Transverse colon (tissue), 4 donors: ENCODE measurements at places on chromosomes 7 and 10. TPM values are rescaled to one million over a fixed set of nuclear protein-coding genes. Genes with fewer than 3 reads are reported as not detected.

The SPDYE6 gene
- not detected for total RNA-seq

The DPYSL4 gene
- total RNA-seq = not detected

GRCh38 chr7:84549409-84549808 is 354.8 kb upstream of the SEMA3A start:
- DNase-seq = no peak

The MKLN1 gene
- 37.4 TPM for total RNA-seq

The ARHGAP22 gene
- total RNA-seq = 3.4 TPM

- no peak for DNase-seq
Observed at GRCh38 chr10:12564173-12564572, 214.8 kb downstream of the CAMK1D start.

DNA sequence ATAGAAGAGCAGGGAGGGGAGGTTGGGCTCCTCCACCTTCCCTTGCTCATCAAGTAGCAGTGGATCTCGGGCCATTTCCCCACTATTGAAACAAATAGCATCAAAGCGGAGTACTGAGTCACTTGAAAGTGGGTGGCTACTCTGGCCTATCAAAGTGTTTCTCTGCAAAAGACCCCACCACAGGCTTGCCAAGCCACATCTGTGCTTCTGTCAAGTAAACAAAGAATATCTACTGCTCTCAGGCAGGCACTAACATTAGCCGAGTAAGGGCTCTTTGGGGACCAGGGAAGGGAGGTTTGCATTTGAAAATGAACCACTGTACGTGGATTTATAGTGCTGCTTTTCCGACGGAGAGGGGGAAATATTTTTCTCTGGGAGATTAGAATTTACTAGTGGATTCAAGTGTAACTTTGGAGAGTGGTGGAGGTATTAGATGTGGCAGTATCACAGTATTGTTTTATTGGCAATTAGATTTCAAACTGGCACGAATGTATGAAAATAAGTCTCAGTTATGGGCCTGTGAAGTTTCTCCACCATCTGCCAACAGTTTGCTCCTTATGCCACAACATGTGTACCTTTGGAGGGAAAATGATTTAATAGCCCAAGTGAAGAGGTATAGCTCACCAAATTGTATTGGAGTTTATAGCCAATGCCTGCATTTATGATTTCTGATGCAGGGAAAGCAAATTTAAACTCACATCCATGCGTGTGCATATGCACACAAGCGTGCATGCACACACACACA is 97.5 kb downstream of the RPS24 start:
- no peak for DNase-seq

The MOGAT3 gene
- 56.9 TPM for total RNA-seq

The SLC13A4 gene
- 15.3 TPM for total RNA-seq

GRCh38 chr10:73113551-73113950 is 3.3 kb downstream of the NUDT13 start:
- no peak for DNase-seq

- DNase-seq = no peak
Observed at GRCh38 chr10:43044961-43045621, 31.8 kb upstream of the RET start.

The HABP2 gene
- total RNA-seq = not detected
